ENCODE measurements at places on chromosomes 6 and 20.

- DNase-seq = no peak
Measured at GRCh38 chr6:24274441-24275083, 83.3 kb downstream of the DCDC2 start.

DNA sequence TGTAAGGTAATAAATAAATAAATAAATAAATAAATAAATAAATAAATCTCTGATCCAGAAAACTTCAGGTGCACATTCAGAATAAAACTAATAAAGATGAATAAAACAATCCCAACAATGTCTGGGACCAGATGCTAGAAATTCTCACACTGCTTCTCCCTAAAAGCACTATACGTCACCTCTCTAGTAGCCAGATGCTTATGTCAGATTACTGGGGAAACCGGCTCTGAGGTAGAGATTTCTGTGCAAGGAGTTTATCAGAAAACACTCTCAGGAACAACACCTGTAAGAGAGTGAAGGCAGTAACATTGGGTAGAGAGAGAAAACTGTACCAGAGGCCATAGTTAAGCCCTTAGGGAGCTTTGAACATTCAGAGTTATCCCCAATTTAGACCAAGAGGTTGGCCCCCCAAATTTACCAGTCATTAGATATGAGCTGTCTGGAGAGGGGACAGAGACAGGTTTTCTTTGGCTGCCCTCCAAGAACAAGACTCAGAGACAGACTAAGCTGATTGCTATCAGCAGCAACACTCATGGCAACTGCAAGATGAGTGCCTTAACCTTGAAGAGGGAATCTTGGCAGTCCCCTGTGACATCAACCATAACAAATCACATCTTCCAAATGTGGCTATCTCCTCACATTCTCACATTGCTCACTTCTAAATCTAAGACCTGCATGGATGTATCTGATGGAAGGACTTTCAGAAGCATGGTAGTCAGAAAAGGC lies 151.2 kb upstream of the BMP5 start:
- no peak for DNase-seq

- DNase-seq = no peak
Measured at GRCh38 chr20:13909067-13909466, 81.3 kb downstream of the SEL1L2 start.

DNA sequence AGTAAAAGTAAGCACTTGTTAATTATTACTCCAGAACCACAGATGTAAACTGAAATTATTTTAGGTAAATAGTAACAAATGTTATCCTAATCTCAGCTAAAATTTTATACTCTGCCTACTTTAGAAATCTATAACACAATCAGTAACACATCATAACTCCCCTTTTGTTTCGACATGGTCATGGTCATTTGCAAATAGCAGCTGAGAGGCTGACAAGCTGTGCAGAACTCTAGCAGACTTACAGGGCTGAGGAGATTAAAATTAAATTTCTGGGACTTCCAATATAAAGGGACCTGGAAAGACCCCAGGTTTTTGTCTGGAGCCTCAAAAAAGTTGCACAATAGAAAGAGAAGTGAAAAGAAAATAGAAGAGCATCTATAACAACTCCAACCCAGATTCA lies 88.8 kb downstream of the PRL start:
- no peak for DNase-seq

- no peak for DNase-seq
Measured at GRCh38 chr6:96784650-96785049, 52.6 kb downstream of the GPR63 start.

GRCh38 chr20:13862245-13862644 lies 77.4 kb downstream of the NDUFAF5 start:
- DNase-seq = no peak

DNA sequence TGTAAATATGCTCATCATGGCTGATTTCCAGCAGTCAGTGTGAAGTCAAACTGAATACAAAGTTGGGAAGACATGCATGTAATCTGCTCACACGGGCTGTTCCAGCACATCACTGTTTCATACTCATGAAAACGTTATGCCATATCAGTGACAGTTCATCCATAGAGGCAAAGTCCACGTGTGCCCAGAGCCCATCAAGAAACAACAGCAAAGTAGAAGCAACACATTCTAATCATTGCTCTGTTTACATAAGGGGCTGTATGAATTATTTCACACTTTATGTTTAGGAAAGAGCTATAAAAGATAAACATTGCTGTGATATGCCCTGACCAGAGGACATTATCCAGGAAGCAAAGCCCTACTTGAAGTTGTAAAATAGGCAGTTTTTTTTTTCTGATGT lies 157.0 kb upstream of the ENPP5 start:
- no peak for DNase-seq

GRCh38 chr20:63522981-63523611 lies 2.5 kb downstream of the PPDPF start:
- DNase-seq = no peak

DNA sequence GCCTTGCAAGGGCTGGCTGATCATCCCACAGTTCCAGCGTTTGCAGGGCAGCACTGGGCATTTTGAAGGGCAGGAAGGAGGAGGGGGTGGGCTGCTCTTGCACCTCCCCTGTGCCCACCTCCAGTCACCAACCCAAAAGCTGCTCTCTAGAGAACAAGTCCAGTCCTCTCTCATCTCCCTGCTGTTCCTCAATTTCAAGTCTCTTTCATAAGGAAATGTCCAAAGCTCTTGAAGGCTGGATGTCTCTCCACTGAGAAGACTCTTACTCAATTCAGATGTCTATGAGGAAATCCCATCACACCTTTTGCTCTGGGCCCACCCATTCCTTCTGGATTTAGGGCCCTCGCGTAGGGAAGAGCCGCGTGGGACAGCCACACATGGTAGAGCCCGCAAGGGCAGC lies 31.7 kb downstream of the WRNIP1 start:
- no peak for DNase-seq

DNA sequence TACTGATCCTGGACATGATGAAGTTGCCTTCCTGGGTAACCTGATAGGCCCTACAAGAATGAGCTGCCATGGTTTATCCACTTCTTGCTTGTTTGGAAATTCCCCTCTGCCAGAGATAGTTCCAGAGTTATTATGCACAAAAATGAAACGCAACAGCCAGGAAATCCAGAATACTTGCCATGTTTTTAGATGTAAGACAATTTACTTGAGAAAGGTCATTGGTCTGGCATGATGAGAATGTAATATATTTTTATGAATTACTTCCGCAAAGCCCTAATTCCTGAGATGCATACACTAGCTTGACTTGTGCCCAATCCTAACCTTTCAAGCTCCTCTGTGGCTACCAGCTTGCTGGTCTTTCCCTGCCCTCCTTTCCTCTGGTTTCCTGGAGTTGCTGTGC lies 27.9 kb upstream of the NT5E start:
- no peak for DNase-seq

DNA sequence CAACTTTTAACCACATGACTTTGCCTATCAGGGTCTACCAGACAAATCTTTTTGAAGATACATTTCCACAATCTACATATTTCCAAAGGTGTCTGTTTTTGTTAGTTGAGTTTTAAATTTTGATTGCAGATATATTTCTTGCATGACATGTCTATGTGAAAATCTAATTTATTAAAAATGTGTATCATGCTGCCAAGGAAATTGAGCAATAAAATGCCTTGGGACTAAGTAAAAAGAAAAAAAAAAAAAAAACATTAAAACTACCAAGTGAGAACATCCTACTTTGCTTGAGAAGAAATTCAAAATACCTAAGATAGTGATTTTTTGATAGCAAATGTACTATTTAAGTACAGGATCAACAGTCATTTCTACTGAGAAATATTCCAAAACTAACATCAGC lies 17.7 kb downstream of the SLC17A5 start:
- no peak for DNase-seq

DNA sequence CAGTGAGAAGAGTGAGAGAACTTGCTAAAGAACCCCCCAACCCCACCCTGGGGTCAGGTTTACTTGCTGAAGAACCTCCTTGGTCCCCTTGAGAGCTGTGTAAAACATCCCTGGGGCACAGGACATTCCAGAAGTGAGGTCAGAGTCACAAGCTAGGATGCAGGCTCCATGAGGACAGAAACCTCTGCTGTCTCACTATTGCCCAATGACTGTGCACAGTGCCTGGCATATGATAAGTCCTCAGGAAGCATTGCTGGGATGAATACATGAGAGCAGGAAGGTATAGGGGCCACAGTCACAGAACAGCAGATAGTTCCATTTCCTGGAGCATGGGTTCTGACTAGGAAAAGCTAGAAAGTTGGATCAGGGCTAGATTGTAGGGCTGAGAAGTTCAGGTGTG lies 18.4 kb downstream of the NT5E start:
- DNase-seq = no peak

DNA sequence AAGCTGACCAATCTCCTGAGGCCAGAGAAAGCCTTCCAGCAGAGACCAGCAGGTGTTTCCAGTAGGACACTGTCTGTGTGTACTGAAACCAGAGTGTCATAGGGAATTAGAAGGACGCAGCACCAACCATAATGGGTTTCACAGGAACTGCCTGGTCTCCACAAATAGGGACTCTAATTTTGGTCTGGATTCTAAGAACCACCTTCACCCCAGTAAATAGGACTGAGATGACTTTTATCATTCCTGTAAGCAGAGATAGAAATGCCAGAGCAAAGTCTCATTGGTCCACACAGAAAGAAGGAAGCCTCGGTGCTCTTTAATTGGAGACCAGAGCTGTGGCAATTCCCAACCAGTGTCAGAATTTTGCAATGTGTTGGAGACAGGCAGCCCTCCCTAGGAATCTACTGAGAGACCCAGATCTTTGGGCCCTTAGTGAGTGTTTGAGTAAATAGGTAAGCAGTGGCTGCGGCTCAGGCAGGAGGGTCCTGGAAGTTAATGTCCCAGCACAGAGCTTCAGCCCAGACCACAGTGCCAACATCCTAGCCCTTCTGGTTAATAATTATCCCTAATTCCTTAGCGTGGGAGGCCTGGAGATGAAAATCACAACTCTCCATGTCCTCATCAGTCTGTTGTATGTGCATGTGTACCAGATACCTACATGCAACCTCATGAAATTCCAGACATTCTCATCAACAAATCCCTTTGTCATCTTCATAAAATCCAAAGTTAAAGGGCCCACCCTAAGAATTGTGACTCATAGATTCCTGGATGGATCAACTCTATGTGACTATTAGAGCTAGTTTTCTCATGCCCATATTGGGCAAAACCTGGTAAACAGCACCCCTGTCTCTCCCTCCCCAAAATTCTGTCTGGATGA lies 81.2 kb downstream of the UNC5CL start:
- no peak for DNase-seq
